ENCODE measurements at places on chromosomes 3 and 15.

- no peak for DNase-seq
Observed at GRCh38 chr3:61808526-61808925, 247.2 kb downstream of the PTPRG start.

GRCh38 chr3:142646020-142646785 lies 50.0 kb downstream of the PLS1 start:
- DNase-seq: no peak

DNA sequence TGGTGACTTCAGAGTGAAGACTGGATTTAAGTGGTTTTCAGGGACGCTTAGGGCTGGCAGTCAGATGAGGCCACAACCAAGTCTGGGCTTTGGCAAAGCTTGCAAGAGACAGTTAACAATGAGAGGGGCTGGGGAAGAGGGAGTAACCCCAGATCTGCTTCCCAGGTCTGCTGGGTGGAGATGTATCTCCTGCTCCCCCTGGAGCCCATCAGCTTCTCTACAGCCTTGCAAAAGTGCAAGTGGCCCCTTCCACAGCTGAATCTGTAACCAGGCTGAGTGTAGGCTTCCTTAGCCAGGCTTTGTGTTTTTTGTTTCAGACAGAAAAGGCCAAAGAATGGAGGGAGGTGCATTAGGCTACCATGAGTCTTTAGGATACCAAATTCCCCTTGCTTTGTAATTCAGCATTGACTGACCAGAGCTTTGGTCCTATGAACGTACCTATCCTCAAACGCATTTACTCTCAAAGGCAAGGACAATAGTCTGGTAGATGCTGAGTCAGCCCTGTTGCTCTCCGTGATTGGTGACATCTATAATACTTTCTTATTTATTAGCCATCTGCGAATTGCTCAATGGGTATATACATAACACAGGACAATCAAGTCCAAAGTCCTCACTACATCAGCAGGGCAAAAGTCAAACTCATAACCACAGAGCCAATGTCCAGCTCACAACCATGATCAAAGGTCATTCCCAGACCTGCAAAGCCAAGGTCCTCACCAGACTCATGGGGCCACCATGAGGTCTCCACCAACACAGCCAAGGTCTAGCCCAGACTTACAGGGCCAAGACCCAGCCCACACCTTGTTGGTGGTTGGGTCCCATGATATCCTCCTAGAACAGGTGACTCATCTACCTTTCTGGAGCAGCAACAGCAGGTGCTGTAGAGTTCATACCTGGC lies 17.1 kb downstream of the CCDC13 start:
- no peak for DNase-seq

GRCh38 chr15:66746231-66746605 lies 44.2 kb downstream of the SMAD6 start:
- no peak for DNase-seq

GRCh38 chr3:58585994-58586393 lies 8.8 kb upstream of the FAM107A start:
- DNase-seq: no peak

DNA sequence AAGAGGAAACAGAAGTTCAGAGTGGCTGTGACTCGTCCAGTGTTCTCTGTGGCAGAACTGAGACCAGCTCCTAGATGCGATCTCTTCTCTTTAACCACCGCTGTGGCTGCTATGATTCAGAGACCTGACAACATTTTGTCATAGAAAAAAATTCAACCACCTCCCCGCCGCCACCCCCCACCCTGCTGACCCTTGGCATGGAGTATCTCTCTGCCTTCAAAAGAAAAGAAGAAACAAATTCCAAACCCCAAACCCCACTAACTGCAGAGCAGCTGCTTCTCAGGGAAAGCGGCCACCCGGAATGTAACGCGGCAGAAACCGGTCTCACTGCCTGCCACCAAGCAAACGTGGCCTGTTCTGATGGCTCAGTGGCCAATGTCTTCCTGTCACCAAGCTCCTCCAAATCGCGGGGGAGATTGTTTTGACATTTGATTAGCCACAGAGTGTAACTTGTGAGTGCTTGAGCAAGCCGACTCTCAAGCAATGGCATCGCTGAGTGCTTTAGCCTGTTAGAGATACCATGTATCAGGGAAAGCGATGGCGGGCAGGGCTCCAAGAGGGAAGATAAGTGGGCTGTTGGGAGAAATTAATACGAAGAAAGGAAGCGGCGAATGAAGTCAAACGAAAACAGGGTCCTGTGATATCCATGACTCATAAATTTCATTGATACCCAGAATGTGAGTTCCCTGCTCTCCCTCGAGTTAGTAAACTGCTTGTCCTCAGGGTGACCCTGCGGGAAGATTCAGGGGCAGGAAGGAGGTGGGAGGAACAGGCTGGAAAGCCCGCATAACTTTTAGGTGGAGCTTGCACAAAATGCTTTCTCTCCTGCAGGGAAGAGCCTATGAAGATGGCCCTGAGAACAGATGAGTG lies 44.8 kb upstream of the TLE3 start:
- DNase-seq: peak; percentile 42

- no peak for DNase-seq
Observed at GRCh38 chr3:187188931-187189330, 8.4 kb upstream of the RTP1 start.

All from stimulated activated CD4-positive, alpha-beta T cell treated with anti-CD3 and anti-CD28 coated beads, Interleukin-2, amount 100 ng/mL, for 24 hours (primary cell).